ENCODE measurements at places on chromosomes 5 and 9.
A peak's percentile ranks its signal among the peaks of the same experiment; 100 is the strongest.

- DNase-seq = no peak
Measured at GRCh38 chr9:86122311-86122710, 23.0 kb upstream of the GOLM1 start.

DNA sequence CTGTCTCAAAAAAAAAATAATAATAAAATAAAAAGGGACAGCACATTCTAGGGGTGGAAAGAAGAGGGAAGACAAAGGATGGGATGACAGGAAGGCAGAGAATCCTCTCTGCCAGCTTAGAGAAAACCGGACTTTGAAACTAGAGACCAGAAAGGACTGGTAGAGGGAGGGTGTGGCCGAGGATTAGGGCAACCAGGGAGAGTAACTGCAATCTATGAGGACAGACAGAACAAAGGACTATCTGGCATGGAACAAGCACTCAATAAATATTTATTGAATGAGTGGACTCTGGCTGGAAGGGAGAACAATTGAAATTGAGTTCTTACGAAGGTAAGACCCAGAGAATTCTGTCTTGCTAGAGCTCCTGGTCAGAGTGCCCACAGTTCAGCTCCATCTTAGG, 2.4 kb downstream of the GBA2 start:
- no peak for DNase-seq

DNA sequence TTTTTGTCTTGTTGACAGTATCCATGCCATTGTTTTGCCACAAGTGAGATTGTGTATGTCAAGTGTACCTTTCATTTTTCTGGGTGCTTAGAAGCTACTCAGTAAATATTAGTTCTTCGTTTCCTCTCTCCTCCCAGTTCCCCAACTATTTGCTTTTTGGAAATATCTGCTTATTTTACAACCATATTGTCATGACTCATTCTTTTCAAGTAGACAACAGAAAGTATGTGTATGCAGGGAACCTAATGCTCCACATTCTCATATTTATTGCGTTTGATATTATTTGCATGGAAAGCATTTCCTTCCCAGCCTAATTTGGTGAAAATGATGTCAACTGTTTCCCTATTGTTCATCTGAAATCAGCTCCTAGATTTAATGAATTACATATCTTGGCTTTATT, 483.7 kb upstream of the RIOK2 start:
- no peak for DNase-seq

DNA sequence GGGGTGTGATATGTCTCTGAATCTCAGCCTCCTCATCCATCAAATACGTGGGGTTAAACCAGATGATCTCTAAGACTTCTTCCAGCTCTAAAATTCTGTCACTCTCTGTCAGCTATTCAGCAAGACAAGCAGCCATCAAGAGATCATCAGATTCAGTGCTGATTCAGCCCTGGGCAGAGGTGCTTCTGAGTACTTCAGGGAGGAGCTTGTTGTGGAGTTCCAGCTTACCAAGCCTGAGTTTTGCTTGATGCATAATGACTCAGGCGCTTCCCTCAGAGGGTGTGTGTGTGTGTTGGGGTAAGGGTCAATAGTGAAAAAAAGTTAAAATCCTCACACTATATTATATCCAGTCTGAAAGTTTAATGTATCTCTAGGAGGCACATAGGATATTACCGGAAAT, 29.6 kb upstream of the TAF1L start:
- no peak for DNase-seq

DNA sequence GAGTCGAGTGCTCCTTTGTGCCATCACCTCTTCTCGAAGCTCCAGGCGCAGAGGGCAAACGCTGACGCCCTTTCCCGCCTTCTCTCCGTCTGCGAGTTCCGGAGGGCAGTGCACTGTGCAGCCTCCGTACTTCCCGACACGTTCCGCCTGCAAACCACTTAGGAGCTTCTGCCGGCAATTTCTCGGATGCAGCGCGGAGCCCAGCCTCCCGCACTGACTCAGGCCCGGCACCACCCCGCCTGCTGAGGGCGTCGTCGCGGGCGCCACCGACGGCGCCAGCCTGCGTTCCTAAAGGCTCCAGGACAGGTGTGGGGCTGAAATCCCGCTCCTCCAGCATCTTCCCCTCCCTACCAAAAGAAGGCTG, 9.3 kb upstream of the TRIM36 start:
- DNase-seq = no peak

GRCh38 chr5:131252824-131253171, 11.1 kb upstream of the CDC42SE2 start:
- peak; percentile 65 for DNase-seq

DNA sequence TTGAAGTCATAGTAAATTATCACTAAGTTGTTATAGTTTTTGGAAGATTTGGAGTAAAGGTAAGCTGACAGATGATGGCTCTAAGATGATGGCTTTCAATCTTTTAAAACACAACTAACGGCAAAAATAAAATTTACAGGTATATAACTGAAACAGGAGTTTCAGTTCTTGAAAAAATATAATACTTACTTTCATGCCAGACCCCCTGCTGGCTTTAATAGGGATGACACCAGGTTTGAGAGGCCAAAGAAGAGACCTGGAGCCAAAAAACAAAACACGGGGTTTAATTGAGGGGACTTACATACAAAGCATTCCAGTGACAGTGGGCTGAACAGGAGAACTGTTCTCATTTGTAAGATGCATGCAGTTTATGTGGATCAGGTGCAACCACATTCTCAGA, 301.7 kb upstream of the PCSK5 start:
- no peak for DNase-seq
